Left renal pelvis (tissue), 4 donors: ENCODE measurements at places on chromosomes 12 and 14.

- DNase-seq: no peak
Observed at GRCh38 chr14:88002421-88003075, 2.4 kb upstream of the GPR65 start.

GRCh38 chr12:46456356-46457334, 84.1 kb upstream of the SLC38A2 start:
- DNase-seq: no peak

DNA sequence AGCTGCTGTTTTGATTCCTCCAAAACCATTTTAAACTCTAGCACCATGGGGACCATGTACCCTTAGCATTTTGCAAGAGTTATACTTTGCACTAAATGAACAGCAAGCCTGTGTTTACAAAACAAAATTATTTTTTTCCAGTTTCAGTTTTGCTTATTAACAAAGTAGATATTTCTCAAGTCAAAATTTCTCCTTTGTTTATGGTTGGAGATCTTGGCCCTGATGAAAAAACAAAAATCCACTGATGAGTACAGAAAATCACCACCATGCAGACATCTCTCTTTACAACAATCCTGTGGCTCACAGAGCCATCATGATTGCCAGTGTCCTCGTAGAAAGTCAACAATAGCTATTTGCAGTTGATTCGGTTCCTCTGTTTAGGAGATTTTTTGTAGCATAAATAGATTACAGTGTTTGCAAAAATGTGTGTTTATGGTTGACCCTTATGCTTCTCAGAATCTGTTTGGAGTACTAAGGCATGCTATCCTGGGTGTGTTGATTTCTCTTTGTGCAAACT, 201.1 kb upstream of the NUDT4 start:
- no peak for DNase-seq

GRCh38 chr12:39915249-39915648, 190.6 kb downstream of the SLC2A13 start:
- DNase-seq: no peak

- no peak for DNase-seq
Observed at GRCh38 chr12:4943067-4943937, 33.6 kb downstream of the KCNA1 start.

DNA sequence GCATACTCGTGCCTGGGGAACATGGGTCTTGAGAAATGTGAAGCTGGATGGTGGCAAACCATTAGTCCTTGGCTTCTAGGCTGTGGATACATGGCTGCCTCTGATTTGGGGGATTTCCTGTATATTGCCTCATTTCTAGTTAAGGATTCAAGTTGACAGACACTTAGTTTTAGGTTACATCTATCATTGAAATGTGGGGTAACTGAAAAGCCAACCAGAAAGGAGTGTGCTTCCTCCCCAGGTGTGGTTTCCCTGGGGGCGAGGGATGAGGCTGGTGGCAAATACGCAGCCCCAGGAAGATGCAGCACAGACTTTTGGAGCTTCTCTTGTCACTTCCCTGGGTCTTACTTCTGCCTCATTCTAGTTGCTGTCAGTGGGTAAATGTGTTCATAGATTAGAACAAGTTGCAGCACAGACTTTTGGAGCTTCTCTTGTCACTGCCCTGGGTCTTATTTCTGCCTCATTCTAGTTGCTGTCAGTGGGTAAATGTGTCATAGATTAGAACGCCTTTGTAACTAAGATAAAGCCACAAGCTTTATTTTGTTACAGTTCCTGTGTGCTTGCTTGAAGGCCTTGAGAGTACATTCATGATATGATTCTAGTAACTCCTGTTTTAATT, 85.1 kb downstream of the BORCS5 start:
- DNase-seq: no peak
